ENCODE measurements at places on chromosomes 6 and 20. TPM values are rescaled to one million over a fixed set of nuclear protein-coding genes. Genes with fewer than 3 reads are reported as not detected.

DNA sequence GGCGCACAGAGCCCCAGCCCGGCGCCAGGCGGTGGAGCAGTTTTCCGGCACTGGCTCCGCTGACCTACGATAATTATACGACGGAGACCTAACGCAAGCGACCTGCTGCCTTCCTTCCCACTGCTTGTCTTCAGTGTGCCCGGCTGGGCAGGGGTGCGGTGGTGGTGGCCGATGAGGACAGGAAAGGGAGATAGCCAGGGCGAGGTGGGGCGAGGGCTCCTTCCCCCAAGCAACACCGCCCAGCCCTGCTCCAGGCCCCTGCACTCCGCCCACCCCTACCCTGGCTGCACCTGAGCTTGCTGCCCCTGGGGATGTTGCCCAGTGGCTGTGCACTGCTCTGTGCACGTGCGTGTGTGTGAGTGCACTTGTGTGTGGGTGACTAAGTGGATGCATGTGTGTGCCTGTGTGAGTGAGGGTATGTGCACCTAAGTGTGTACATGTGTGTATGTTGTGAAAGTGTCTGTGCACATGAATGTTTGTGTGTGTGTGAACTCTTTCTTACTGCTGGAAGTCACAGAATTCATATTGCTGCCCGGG is 42.6 kb upstream of the IRF4 start:
- DNase-seq: no peak

- DNase-seq: no peak
Observed at GRCh38 chr6:23228439-23229024, 659.2 kb downstream of the HDGFL1 start.

GRCh38 chr6:169019727-169020491 is 233.7 kb downstream of the THBS2 start:
- DNase-seq: no peak

DNA sequence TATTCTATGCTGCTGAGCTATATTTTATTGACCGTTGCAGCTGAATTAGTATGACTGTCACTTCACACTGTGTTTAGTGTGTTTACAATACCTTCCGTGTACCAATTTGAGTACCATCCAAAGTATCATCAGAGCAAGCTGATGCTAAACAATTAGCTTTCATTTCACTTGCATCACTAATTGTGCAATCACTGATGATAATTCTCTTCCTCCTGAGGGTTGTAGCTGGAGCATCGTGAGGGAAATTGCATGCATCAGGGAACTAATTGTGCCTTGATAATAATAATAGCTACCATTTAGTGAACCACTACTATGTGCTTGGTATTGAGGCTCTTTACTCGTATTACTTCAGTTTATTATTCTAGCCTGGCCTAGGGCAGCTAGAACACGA is 384.8 kb upstream of the SOX4 start:
- no peak for DNase-seq

DNA sequence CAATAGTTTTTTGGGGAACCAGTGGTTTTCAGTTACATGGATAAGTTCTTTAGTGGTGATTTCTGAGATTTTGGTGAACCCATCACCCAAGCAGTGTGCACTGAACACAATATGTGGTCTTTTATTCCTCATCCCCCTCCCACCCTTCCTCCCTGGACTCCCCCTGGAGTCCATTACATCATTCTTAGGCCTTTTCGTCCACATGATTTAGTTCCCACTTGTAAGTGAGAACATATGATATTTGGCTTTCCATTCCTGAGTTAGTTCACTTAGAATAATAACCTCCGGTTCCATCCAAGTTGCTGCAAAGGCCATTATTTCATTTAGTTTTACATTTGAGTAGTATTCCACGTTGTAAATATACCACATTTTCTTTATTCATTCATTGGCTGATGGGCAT is 28.3 kb downstream of the RPP40 start:
- DNase-seq: no peak

- DNase-seq: peak; percentile 77
Observed at GRCh38 chr20:63056236-63057170, 49.7 kb upstream of the BHLHE23 start.

- no peak for DNase-seq
Observed at GRCh38 chr6:16651871-16652270, 109.4 kb downstream of the ATXN1 start.

DNA sequence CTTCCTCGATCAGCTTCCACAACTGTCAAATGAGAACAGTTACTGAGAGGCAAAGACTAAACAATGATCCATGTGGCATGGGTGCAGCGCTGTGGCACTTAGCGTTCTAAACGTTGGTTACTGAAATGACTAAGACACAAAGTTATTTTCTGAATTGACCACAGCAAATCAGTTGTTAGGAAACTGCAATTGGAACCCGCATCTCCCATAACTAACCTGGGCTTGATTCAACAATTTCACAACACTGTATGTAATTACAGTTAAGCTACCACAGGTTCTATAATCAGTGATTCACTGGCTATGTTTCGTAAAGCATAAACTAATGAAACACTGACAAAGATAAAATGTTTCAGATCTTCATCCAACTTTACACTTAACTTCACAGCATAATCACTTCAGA is 12.5 kb downstream of the WDR27 start:
- DNase-seq: no peak

DNA sequence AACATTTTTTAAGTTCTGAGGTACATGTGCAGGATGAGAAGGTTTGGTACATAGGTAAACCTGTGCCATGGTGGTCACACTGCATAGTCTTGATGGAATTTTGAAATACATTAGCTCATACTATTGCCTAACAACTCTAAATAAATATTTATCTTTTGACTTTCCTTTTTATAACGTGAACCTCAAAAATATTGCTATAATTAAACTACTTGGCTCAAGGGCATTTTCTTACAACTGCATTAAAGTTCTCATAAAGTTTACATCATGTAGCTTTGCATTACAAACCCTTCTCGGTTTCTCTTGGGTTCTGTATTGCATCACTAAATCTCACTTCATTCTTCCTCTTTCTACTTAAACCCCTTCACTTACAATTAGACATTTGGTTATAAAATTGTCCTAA is 636.0 kb upstream of the PTCHD4 start:
- no peak for DNase-seq

GRCh38 chr6:41780551-41781365 is at the start of gene PRICKLE4:
Gene PRICKLE4, plus strand, starts transcription at chr6:41780782. Its CDS starts 2,692 bp downstream, at chr6:41783474.
- DNase-seq: no peak

DNA sequence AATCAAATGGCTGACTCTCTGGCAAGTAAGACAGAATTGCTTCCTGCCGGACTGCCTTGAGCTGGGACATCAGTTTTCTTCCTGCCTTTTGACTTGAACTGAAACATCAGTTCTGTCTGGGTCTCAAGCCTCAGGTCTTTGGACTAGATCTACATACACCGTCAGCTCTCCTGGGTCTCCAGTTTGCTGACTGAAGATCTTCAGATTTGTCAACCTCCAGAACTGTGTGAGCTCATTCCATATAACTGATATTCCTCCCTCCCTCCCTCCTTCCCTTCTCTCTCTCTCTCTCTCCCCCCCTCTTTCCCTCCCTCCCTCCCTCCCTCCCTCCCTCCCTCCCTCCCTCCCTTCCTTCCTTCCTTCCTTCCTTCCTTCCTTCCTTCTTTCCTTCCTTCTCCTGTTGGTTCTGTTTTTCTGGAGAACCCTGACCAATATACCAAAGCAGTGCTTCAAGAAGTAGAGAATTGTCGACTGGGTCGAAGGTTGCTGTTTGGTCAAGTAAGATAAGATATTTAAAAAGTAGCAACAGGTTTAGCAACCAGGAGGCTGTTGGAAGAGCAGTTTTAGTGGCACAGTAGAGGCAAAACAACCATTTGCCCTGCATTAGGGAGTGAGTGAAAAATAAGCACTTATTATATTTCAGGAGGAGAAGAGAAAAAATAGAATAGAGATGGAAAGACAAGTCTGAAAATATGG is 33.1 kb upstream of the CMTR1 start:
- DNase-seq: no peak

DNA sequence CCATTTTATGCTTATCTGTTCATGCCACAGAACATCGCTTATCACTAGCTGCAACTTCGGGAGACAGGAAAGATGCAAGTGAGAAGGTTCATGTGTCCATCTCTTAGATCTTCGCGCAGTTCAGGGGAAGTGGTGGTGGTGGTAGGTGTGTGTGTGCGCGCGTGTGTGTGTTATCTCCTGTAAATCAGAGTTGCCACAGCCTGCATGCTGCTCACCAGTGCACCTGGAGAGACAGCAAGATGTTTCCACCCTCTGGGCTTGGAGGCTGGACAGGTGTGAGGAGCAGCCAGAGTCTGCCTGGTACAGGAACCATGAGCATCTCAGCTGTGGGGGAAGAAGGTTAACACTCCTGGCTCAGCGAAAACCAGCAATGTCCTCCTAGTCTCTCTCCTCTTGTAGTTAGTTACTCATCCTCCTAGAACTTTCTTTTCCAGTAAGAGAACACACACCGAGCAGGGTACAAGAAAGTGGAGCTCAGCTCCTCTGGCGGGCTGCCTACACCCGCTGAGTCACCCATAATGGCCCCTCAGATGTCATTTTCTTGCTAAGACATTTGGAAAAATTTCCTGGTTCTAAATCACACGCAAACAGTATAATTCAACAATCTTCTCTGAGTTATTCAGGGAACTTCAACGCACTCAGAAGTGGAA is 5.1 kb upstream of the TUBB1 start:
- DNase-seq: no peak

DNA sequence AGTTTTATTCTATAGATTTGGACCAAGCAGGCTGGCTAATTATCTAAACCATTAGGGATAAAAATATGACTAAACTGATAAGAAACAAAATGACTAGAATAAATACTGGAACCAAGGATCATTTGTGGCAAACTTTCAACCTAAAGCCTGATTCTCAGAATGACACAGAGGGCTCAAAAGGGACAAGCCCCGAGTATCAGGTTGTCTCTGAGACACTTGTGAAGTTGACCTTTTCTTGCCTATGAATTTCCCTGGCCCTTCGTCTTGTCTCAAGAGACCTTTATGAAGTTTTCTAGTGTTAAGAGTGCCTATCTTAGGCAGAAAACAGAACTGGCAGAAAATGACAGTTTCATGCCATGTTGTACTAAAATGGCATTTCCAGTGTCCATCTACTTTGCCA is 68.3 kb downstream of the IMPG1 start:
- DNase-seq: no peak

GRCh38 chr6:147207837-147208754 is 3.9 kb downstream of the STXBP5 start:
- no peak for DNase-seq

- no peak for DNase-seq
Observed at GRCh38 chr6:53399027-53399344, 50.2 kb upstream of the ELOVL5 start.

- no peak for DNase-seq
Observed at GRCh38 chr6:135346747-135347146, 150.8 kb downstream of the AHI1 start.

- no peak for DNase-seq
Observed at GRCh38 chr6:16216501-16217155, 21.8 kb upstream of the GMPR start.

DNA sequence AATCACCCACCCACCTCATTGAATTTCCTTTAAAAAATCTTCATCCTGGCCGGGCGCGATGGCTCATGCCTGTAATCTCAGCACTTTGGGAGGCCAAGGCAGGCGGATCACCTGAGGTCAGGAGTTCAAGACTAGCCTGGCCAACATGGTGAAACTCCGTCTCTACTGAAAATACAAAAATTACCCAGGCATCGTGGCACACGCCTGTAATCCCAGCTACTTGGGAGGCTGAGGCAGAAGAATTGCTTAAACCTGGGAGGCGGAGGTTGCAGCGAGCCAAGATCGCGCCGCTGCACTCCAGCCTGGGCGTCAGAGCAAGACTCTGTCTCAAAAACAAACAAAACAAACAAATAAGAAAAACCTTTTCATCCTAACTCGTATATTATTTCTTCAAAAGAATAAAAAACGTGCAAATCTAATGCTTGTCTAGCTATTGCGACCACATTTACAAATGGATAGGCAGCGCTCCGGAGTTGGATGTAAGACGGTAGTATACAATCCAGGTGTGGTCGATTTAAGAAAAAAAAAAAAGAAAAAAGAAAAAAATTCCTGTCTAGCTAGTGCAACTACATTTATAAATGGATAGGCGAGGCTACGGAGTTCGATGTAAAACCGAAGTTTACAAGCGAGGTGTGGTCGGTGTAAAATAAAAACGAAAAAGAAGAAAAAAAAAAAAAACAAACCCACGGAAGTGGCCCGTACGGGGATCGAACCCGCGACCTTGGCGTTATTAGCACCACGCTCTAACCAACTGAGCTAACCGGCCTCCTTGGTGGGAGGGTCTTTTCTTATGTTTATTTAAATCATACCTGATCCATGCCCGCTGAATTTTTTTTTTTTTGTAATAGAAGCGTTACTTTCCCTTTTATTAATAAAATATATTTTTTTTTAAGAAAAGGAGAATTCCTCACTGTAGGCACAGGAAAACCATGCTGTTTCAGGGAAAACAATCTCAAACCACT is 70.7 kb upstream of the PRSS16 start:
- peak; percentile 44 for DNase-seq

GRCh38 chr20:46928580-46929132 is 34.0 kb downstream of the EYA2 start:
- DNase-seq: no peak

GRCh38 chr20:62309198-62309944 is 6.6 kb downstream of the ADRM1 start:
- no peak for DNase-seq

DNA sequence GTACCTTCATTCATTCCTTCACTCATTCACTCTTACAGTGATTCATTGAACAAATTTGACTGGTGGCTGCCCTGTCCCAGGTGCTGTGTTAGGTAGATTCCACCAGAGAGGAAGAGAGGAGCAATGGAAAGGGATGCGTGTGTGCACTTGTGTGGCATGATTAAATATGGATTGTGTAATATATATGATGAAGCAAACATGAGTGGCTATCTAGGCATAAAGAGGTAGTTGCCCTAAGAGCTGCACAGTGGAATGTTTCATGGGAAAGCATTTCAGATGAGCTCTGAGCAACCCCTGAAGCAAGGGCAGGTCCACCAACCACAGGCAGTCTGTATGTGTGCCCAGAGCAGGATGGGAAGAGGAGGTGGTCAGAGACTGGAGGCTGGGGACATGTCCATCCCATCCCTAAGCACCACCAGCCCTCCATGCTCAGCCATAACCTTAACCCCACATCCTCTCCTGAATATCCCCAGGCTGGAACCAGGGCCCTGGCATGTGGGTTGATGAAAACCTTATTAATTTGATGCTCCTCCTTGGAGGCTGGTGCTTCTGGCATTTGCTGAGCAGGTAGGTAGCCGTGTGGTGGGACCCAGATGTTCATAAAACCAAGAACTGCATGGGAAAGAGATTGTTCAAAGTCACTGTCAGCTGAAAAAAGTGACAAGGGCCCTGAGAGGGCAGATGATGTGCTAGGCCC is 226.2 kb downstream of the SYNDIG1 start:
- DNase-seq: peak; percentile 22

The PSMB9 gene
- total RNA-seq: not detected

The VGLL2 gene
- total RNA-seq: not detected

The ERMARD gene
- total RNA-seq: 45.6 TPM

The SAMD5 gene
- 12.6 TPM for total RNA-seq

The SIRPB2 gene
- not detected for total RNA-seq

The MAK gene
- 0.14 TPM for total RNA-seq

The WFDC10B gene
- total RNA-seq: not detected

The PM20D2 gene
- 13.8 TPM for total RNA-seq

The NKAIN4 gene
- total RNA-seq: 18.4 TPM

The CAP2 gene
- total RNA-seq: 14.1 TPM

The CABLES2 gene
- 23.6 TPM for total RNA-seq
